ENCODE measurements at places on chromosomes 7 and 10.

DNA sequence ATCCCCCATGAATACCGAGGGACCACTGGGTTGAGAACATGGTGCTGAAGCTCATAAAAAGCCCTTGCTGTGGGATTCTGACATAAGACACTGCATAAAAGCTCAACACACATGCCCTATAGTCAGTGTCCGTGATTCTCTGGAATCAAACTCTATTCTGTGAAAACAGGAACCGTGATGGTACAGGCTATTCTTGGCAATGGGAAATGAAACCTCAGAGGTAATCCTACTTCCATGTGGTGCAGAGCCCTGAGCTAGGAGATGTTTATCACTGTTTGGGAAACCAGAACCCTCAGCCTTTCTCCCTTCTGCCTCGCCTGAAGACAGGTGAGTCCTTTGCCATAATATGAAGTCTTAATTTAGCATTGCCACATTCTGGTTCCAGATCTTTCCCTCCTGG, 80.8 kb upstream of the PRSS1 start:
- DNase-seq: no peak

- no peak for DNase-seq
Measured at GRCh38 chr7:30662431-30662939, 19.8 kb downstream of the CRHR2 start.

DNA sequence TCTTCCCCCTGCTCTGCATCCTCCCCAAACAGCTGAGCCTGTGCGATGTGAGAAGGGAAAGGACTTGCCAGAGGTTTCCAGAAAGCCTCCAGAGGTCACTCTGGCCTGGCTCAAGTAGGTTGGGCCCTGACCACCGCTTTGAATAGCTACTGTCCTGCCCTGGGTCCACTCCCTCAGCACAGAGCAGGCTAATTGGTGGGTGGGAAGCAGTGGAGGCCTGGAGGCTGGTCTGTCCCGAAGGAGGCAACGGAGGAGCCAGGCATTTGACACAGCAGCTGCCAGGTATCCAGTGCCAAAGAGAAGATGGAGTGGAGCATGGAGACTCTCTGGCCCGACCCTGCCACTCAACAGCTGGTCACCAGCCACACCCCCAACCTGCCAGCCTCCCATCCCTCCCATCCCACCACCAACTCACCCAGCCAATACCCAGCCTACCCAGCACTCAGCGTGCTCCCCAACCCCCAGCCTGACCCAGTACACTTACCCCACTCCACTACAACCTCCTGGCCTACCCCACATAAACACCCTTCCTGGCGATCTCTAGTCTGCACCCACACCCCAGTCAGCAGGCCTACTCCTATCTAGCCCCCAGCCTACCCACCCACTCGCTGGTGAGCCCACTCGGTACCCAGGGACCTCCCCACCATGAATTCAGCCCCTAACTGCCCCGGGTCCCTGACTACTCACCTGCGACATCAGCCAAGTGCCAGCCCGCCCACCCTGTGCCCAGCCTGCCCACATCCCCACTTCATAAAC, 64.6 kb upstream of the COL13A1 start:
- no peak for DNase-seq

DNA sequence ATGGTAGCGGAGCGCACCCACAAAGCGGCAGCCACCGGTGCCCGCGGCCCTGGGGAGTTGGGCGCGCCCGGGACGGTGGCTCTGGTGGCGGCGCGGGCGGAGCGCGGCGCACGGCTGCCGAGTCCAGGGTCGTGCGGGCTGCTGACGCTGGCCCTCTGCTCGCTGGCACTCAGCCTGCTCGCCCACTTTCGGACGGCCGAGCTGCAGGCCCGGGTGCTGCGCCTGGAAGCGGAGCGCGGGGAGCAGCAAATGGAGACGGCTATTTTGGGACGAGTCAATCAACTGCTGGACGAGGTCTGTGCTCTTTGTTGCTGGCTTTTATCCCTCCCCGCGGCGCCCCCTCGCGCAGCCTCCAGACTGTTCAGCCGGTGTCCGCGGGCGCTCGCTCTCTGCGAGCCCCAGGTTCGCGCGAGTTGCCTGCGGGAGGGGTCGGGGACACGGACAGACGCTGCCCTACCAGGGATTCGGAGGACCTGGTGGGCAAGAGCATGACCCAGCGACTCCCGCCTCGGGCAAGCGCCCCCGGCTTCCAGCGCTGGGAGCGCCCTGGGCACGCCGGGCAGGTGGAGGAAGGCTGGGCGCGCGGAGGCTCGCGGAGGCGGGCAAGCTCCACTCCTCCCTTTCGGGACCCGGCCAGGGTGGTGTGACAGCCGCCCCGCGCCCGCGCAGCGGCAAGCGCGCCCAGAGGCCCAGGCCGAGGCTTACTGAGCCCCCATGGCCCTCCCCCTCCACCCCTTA, 887 bp downstream of the COL13A1 start:
- DNase-seq: no peak

GRCh38 chr10:34206935-34207268, 608.2 kb downstream of the PARD3 start:
- DNase-seq: no peak
